ENCODE measurements at places on chromosomes 3 and 15.

DNA sequence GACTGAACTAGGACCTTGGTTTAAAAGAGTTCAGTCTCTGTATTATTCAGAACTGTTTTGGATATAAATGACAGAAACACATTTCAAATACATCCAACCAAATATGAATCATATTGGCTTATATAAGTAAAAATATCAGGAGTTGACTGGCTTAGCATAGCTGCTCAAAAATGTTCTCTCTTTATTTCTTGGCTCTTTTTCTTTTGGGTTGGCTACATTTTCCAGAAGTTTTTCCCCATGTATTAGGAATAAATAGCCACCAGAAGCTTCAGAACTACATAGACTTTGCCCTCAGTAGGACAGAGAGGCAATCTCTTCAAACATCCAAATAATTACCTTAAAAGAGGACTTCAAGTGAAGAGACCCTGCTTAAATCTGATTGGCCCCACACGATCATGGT, 32.7 kb downstream of the KCNMB2 start:
- no peak for DNase-seq

- no peak for DNase-seq
These were observed 64.7 kb downstream of the ARRDC4 start for GRCh38 chr15:98025237-98025636.

DNA sequence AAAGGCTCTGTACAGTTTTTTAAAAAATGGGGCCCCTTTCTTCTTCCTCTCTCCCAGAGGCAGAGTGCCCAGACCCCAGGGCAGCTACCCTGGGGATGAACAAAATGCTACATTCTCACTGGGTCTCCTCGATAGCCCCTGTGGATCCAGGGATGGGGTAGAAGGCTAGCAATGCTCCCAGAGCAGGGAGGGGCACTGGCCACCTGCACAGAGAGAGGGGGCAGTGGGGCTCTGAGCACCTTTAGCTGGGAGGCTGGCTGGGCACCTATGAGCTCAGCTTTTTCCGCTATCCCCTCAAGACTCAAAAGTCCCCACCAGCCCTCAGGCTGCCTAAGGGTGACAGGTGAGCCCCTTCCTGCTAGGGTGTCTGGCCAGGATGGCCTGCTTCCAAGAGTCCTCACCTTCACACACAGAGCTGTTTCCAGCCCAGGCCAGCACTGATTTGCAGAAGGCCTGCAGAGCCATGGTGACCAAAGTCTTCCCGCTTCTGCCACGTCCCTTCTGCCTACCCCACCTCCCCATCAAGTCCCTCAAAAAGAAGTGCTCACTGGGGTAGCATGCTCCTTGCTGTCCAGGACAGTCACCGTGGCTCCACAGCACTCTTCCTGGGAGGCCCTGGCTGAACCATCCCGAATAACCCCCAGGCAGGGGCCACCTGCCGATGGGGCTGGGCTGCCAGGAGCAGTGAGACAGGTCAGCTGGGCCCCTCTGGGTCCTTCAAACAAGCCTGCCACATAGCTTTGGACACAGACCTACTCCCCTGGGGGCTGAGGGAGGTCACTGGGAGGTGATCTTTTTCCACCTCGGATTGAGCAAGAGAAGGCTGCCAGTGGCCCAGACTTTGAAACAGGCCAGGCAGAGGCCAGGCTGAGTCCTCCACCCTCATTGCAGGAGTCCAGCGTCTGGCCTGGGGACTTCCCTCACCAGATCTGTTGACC, 20.4 kb downstream of the BMF start:
- DNase-seq: no peak

- no peak for DNase-seq
These were observed 72.8 kb downstream of the SMAD3 start for GRCh38 chr15:67137951-67138848.

GRCh38 chr3:14386254-14386653, 16.2 kb upstream of the SLC6A6 start:
- DNase-seq: no peak

- DNase-seq: no peak
These were observed 12.3 kb downstream of the SPTBN5 start for GRCh38 chr15:41881550-41881919.

- DNase-seq: no peak
These were observed 278.4 kb upstream of the UBE2E1 start for GRCh38 chr3:23527326-23527725.

- DNase-seq: no peak
These were observed 197.2 kb upstream of the RBMS3 start for GRCh38 chr3:29083676-29084075.

- DNase-seq: peak; percentile 6
These were observed 245.1 kb upstream of the NAALADL2 start for GRCh38 chr3:174614036-174614435.

DNA sequence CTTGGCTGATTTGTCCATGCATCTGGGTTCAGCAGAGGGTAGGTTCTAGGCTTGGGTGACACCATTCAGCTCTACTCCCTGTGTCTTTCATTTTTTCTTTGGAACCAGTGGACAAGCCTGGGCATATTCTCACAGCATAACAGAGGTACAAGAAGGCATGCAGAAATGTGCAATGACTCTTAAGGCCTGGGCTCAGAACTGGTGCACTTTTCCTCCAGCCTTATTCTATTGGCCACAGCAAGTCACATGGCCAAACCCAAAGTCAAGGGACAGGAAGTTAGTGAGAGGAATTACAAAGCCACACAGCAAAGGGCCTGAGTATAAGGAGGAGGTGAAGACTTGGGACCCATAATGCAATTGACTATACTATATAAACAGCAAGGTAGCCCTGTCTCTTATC, 200.9 kb upstream of the CTDSPL start:
- no peak for DNase-seq
